ENCODE measurements at places on chromosomes 13 and 19.

DNA sequence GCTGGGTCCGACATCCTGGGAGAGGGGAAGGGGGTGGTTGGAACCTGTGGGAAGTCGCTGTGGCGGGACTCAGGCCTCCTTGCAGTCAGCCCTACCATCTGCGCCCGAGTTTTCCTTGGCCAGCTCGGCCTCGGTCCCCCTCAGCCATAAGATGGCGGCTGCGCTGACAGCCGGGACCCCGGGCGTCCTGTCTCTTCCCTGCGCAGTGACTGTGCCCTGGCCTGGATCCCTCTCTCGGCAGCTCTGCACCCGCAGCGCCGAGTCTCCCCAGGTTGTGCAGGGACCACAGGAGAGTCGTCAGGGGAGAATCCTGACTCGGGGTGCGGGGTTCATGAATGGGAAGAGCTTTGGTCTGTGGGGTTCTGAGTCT lies 345 bp downstream of the ZNF257 start:
- DNase-seq, result peak; percentile 1

- DNase-seq, result no peak
These were observed 200.2 kb downstream of the DCLK1 start for GRCh38 chr13:35930665-35931631.

- DNase-seq, result no peak
These were observed 350.1 kb downstream of the PCDH9 start for GRCh38 chr13:66879988-66880387.

GRCh38 chr13:79522583-79522982 lies 41.6 kb downstream of the NDFIP2 start:
- DNase-seq, result no peak

DNA sequence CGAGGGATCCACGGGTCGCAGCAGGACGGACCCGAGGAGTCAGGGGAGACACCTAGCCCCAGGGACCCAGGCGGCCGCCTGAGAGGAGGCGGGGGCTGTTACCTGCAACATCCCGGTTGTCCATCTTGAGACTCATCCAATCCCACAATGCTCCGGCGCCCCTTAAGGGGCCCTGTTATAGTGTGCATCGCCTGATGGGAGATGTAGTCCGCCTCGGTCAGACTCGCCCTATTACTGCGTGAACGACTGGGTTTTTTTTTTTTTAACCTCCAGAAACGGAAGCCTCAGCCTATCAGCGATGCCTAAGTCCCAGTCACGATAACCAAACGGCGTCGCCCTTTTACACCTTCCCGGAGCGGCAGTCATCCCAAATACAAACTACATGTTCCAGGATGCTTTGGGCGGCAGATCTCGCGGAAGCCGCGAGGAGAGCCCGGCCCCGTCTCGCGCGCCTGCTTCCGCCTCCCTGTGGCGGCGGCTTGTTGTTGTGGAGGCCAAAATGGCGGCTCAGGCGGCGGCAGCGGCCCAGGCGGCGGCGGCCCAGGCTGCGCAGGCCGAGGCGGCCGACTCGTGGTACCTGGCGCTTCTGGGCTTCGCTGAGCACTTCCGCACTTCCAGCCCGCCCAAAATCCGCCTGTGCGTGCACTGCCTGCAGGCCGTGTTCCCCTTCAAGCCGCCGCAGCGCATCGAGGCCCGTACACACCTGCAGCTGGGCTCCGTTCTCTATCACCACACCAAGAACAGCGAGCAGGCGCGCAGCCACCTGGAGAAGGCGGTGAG lies at the start of the genes MAU2 and SUGP1:
Gene MAU2, plus strand, starts transcription at position 469 of the 780 bp plus-strand sequence. Its CDS starts 31 bp downstream, at position 500.
Gene SUGP1, minus strand, starts transcription at position 149 of the 780 bp plus-strand sequence. Its CDS starts 13 bp downstream, at position 136.
- peak; percentile 80 for DNase-seq

DNA sequence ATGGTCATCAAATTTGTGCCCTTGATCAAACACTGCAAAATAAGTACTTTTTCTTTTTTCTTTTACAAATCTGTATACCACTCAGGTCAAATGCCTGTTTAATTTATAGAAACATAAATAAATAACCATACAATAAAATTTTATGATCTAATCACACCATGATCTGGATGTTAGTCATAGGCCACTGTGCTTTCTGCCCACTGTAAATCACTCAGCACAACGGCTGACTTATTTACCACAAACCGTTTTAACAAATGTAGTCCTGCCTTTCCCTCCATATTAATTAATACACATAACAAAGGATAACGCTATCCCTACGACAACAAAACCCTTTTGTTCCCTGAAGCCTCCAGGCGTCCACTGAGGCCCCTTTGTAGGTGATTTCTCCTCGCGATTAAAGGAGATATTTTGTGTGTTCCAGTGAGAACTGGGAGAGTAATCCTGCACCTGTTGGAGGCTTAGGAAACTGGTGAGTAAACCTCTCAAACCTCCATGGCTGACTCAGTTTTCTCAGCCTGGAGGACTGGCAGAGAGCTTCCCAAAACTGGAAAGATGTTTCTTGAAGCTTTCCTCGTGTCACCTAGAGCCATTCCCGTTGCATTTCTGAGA lies 477.1 kb upstream of the SGCG start:
- DNase-seq, result no peak

DNA sequence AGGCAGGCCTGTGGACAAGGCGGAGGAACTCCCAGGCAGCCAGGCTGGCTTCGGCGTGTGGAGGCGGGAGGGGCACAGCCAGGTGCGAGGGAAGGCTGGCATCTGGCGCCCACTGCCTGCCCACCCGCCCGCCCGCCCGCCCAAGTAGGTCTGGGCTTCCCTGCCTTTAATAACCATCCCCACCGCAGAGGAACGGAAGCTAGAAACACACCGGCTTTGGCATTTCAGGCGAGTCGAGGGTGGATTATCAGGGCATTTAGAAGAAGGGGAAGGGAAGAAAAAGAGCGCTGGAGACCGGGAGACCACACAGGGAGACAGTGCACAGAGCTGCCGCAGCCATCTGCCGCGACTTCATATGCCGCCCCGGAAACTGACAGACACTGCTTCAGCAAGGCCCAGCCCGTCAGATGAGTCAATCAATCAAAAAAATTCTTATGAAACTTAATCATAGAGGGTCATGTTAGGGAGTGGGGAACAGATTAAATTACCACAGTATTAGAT lies 199.7 kb downstream of the TSHZ3 start:
- DNase-seq, result no peak

DNA sequence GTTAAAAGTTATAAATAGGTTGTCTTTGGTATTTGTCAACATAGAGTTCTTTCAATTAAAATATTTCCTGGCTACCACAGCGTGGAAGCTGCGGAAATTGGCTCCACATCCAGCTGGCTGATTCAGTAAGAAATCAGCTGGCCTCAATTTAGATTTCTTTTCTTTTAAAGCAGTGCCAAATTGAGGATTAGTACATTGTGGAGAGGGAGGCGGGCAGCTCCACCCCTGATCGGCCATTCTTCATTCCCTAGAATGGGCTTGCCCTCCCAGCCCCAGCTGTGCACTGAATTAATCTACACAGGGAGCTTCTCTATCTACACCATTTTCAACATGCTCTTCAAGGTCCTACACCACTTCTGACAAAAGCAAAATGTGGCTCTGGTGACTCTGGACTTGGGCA lies 624.8 kb downstream of the DACH1 start:
- no peak for DNase-seq

DNA sequence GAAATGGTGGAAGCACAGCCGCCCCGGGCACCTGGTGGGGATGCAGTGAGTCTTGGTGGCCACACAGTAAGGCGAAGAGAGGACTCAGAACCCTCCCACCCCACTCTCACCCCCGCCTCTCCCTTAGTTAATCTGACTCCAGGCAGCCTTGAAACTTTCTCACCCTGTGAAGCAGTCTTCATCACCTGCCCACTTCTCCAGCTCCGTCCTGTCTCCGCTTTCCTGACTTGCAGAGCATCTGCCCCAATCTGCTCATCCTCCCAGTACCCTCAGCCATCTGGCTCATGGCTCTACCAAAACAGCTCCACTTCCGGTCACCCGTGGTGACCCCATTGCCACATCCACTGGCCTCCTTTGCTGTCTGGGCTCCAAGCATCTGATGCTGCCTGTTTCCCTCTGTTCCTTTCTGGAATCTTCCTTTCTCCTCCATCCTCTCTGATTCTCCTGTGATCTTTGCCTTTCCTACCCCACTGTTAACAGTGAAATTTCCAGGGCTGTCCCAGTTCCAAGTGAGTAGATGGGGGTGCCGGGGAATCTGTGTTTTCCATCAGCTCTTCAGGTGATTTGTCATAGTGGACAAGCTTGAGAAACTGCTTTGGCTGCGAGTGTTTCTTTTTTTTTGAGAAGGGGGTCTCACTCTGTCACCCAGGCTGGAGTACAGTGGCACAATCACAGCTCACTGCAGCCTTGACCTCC lies 4.3 kb downstream of the USF2 start:
- DNase-seq, result no peak

DNA sequence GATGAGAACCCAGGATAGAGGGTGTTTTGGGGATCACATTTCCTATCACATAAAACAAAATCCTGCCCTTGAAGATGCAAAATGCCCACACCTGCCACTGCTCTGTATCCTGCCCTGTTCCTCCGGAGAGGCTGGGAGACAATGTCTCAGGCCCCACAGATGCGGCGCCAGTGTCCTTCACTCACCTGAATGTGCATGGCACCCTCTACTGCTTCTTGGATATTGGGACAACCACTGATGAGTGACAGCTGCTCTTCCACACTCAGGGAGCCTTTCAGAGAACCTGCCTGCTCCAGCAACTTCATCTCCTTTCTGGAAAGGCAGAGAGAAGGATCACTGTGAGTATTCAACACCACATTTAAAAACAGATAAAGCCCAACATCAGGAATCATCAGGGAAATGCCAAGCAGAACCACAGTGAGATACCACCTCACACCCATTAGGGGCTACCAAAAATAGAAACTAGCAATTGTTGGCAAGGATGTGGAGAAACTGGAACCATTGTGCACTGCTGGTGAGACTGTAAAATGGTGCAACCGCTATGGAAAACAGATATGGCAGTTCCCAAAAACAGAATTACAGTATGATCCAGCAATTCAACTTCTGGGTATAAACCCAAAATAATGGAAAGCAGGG lies 36.4 kb downstream of the CRYL1 start:
- no peak for DNase-seq

DNA sequence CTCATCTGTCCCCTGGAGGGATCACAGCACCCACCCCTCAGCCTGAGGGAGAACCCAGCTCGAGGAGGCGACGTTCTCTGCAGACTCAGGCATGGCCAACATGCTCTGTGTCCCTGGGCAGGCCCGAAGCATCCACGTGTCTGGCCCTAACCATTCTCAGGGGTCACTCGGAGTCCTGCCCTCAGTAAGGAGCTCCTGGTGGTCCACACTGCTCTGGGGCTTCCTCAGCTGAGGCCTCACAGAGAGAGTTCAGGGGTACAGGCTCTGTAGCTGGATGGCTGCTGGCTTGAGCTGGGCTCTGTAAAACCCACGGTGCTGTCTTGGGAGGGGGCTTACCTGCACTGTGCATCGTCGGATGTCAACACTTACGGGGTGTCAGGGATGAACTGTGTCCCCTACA lies 4.4 kb upstream of the SIGLEC8 start:
- no peak for DNase-seq

Measured in activated CD8-positive, alpha-beta memory T cell treated with anti-CD3 and anti-CD28 coated beads for 1 hour (primary cell).